ENCODE measurements at places on chromosomes 16 and 17.

- peak; percentile 26 for DNase-seq
Measured at GRCh38 chr16:86771506-86772460, 193.4 kb downstream of the FOXL1 start.

GRCh38 chr16:89561142-89561883, 831 bp downstream of the RPL13 start:
- DNase-seq = peak; percentile 59

GRCh38 chr16:50360033-50360778, 8.6 kb downstream of the BRD7 start:
- DNase-seq = no peak

DNA sequence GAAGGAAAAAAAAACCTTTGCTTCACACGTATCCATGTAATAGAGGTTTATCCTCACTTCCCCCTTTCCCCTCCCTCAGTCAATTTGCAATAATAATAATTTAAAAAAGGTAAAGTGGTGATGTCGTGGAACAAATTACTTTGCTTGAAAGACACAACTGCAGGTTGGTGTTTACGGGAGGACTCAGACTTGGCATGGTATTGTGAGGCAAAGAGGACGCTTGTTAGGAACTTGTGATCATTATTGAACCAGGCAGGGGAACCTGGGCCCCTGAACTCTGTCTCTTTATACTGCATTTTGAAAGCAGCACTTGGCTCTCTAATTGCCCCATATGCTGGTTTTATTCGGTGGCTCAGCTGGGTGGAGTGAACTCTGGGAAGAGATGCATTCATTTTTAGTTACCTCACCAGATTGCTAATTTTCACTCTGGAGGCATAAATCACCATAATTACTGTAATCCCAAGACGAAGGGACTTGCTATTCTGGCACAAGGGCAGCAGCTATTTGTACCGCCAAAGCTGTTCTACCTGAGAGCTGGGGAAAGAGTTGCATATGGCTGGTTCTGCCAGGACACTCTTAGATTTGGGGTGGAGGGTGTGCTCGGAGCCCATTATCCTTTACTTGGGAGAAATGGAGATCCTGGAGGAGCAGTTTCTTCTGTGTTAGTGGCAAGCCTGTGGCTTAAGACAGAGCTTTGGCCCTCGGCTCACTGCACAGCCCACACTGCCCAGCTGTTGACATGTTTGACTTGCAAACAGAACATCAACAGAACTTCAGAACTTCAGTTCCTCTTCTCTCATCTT, 5.7 kb upstream of the DHX8 start:
- no peak for DNase-seq

DNA sequence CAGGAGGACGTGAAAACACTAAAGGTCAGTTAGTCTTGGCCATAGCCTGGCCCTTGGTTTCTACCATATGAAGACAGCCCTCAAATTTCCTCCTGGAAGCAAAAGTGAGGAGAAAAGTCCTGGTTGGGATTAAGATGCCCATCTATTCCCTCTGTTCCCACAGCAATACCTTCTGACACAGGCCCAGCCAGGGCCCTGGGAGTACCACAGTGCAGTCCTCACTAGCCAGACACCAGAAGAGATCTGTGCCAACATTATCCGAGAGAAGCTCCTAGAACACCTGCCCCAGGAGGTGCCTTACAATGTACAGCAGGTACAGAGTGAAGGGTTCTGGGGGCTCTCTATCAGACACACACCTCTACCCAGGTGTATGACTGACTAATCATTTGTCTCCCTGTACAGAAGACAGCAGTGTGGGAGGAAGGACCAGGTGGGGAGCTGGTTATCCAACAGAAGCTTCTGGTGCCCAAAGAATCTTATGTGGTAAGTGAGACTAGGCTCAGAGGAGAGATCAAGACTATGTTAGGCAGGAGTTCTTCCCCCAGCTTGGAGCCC, 4.1 kb downstream of the ERAL1 start:
- DNase-seq = no peak

- DNase-seq = no peak
Measured at GRCh38 chr17:66172691-66173223, 19.2 kb downstream of the CEP112 start.

GRCh38 chr16:31502981-31503380, 5.2 kb downstream of the RUSF1 start:
- no peak for DNase-seq

DNA sequence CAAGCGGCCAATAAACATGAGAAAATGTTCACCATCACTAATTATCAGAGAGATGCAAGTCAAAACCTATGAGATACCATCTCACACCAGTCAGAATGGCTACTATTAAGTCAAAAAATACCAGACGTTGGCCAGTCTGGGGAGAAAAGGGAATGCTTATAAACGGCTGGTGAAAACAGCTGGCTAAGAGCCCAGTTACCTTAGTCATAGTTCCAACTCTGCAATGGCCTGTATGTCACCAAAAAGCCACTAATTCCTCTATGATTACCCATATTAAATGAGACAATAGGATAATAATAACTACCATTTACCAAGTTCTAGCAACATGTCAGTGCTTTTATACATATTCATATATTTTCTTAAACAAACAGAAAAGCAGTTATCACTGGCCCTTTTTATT, 42.9 kb upstream of the CDRT4 start:
- DNase-seq = peak; percentile 79

- no peak for DNase-seq
Measured at GRCh38 chr17:47676510-47677165, 17.3 kb upstream of the TBKBP1 start.

GRCh38 chr17:40345994-40346764, 18.4 kb downstream of the GJD3 start:
- peak; percentile 58 for DNase-seq

- peak; percentile 14 for DNase-seq
Measured at GRCh38 chr17:73657473-73658116, 13.3 kb upstream of the SDK2 start.

Measured in dermis blood vessel endothelial cell (primary cell).